Erythroblast (primary cell): ENCODE measurements at places on chromosomes 11 and 22.
A peak's percentile ranks its signal among the peaks of the same experiment; 100 is the strongest.

- DNase-seq: peak; percentile 10
Measured at GRCh38 chr11:83008581-83008923, 63.1 kb downstream of the RAB30 start.

DNA sequence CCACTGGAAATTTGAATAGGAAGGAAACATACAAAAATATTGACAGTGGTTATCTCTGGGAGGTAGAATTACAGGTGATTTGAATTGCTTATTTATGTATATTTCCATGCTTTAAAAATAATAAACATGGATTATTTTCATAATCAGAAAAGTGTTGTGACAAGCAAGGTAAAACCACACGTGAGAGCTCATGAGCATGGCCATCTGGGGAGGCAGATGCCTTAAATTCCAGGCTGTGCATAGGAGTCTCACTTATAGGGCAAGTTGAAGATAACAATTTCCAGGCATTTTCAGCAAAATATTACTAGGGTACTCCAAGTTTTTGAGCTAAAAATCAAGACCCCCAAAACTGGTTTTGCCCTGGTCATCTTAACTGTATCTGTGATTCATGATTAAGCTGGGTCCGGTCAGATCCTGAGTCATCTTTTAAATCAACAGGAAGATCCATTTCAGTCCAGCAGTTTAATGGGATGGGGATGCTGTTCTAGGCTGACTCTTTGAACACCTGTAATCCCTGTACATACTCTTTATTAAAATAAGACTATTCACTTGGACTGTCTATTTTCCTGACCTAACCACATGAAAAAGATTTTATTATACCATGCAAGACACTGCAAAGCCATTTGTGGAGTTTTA lies 115.8 kb upstream of the NARS2 start:
- DNase-seq: no peak

DNA sequence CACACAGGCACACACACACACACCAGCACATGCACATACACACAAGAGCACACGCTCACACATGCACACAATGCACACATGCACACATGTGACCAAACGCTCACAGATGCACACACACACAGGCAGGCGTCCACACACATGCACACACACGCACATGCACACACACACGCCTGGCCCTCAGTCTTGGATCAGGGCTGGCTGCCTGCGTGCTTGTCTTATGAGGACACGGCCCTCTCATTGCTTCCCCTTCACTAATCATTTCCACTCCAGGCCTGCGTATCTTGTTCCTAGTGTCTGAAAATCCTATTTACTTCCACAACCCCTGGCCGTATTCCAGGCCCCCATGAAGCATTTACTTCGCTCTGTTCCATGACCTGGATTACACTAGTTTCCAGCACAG lies 740.5 kb downstream of the BRD1 start:
- no peak for DNase-seq

DNA sequence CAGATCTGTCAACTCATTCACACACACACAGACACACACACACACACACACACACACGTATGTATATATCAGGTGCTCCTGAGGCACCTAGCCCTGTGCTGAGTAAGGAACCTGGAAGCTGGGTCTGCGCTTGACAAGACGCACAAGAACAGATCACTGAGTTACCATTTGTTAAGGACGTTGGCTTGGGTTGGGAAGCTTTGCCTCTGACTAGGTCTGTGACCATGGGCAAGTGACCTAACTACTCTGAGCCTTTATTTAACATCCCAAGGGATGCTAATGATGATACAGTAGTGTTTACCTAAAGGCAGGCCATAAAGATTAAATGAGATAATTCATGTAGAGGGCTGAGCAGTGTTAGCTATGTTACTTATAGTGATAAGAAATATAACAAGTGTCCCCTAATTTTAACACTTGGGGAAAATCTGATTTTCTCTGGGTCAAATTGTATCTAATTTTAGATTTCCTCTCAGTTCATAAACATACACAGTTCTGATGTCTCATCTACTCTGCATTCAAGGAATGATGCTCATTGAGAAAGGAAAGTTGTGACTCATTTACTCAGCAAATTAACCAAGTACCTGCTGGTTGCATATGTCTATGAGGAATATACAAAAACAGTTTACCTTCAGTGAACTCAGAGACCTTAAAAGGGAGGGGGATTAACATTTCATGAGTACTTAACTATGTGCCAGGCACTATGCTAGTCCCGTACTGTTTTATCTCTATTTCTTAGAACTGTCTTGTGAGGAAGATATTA lies 13.6 kb downstream of the RNF185 start:
- no peak for DNase-seq

DNA sequence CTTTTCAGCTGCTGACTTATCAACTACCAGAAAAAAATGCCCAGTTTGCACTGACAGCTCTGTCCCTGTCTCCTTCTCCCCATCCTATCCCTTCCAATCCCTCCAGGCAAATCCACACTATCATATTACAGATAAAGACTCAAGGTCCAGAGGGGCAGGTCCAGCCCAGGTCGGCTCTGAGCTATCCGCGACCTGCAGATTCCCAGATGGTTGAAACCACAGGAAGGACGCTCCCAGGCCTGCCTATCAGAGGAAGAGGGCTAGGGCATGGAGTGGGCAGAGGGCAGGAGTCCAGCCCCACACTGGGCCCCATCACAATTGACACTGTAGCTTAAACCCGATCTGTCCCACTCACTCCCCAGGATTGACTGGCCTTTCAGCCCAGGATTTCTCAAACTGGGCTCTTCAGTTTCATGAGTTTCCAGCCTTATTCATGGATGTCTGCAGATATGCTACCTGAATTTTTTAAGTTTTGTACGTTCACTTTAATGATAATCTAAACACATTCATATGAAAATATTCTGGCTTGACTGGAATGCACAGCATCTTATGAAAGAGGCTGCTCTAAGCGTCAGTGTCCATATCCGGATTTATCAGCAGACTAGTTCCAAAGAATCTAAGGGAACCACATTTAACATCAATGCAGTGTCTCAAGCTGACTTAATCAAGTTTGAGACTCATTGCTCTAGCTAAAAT lies 16.4 kb upstream of the FCHSD2 start:
- DNase-seq: no peak

DNA sequence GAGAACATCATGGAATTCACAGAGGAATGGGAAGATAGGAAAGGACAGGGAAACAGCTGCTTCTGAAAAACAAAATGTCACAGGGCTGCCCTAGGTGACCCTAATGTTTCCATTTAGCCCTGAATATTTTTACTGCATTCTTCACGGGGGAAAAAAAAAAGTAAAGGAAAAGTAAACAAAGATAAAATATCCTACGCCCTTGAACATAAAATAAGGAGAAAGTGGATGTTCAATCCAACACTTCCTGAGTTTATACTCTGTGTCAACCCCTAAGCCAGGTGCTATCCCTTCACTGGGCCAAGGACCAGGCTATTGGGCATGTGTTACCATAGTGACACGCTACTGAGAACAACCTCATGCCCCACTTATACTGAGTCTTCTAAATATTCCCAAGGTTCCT lies 84.7 kb downstream of the FAM76B start:
- DNase-seq: no peak
